ENCODE measurements at places on chromosomes 5 and 9. TPM values are rescaled to one million over a fixed set of nuclear protein-coding genes. Genes with fewer than 3 reads are reported as not detected.

The ERP44 gene
- 16.5 TPM for total RNA-seq

The LCP2 gene
- 8.5 TPM for total RNA-seq

The CYLC2 gene
- not detected for total RNA-seq

The ZSWIM6 gene
- 6.9 TPM for total RNA-seq

The HRCT1 gene
- not detected for total RNA-seq

The CCNB1 gene
- 12.7 TPM for total RNA-seq

Measured in activated B cell treated with CpG ODN at 0.5 μM for 24 hours (primary cell).